ENCODE measurements at places on chromosomes 11 and 22. TPM values are rescaled to one million over a fixed set of nuclear protein-coding genes. Genes with fewer than 3 reads are reported as not detected.

DNA sequence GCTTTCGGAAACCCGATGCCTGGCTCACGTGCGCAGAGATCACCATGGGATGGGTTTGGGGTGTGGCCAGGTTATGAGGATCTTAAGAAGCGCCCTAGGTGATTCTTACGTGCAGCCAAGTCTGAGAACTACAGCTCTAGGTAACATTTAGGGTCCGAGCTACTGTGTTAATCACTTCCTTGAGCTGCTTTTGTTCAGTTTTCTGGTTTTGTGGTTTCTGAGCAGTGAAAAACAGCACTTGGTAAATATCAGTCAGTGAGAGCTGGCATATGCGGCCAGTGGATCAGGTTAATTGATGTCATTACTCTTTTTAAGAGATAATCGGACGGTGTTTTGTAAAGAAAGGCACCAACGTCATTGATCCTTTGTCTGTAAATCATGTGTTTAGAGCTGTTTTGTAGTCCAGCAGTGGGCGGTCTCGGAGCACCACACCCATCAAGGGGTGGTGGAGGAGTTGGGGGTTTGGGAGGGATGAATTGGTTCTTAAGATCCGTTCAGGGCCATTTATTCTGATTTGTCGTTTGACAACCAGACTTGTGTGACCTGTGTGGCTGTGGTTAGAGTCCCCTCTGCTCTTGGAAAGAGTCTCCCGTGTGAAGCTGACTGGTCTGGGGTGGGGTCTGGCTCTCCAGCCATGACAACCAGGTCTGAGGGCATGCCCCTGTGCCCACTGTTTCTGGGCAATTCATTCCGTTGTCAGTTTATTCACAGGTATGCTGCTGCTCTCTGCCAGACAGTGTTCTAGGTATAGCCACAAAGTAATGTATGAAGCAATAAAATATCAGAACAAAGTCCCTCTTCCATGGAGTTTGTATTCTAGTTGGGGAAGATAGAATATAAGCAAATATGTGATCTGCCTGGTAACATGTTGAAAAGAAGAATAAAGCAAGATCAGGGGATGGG is 61.9 kb upstream of the SORL1-AS1 start:
- no peak overlapping the region for H3K27ac ChIP-seq
- H3K36me3 ChIP-seq: peaks cover 55% of the 10 kb centered on the region
- DNase-seq: no peak
- H3K27me3 ChIP-seq: no peaks in the 10 kb centered on the region

DNA sequence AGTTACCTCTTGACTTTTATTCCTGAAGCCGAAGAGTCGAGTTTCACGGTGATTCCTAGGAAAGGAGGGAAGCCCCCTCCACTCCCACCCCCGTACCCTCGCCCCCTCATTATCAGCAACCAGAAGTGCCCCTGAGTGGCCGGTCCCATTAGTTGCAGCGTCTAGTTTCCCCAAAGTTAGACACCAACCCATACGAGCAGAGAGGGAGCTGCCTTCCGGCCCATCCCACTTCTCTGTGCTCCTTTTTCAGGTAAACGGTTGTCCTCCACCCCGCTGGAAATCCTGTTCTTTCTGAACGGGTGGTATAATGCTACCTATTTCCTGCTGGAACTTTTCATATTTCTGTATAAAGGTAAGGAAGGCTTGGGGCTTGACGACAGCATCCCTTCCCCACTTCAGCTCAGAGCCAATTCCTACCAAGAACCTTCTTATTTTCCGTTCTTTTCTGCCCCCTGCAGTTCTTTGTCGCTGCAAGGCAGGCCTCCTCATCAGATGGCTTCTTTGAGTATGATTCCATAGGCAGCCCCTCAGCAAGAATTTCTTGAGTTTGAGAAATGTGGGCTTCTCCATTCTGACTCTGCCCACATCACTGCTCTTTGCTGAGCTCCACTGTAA is 701 bp downstream of the TMEM216 start:
- DNase-seq: no peak
- peak overlapping the region; percentile 79 for H3K4me3 ChIP-seq
- H3K27ac ChIP-seq: peak overlapping the region; percentile 88
- peaks cover 21% of the 10 kb centered on the region for H3K4me1 ChIP-seq

DNA sequence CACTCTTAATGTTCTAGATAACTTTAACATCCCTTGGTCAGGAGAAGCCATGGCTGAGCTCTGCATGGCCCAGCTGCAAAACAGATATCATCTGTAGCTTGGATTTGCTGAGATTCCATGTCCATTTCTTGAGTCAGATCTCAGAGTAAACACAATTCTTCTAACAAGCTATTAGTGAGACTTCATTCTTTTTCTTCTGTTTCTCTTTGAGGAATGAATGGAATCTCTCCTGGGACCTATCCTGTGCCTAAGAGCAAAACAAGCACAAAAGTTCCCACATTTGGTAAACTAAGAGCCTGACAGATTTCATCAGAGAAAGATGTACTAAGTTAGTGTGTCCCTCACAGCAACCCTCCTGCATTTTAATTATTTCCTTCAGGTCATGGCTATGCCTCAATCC is 142.8 kb downstream of the MAML2 start:
- peak overlapping the region; percentile 20 for H3K27ac ChIP-seq
- H3K4me3 ChIP-seq: no peak overlapping the region
- H3K27me3 ChIP-seq: no peaks in the 10 kb centered on the region
- H3K36me3 ChIP-seq: no peaks in the 10 kb centered on the region
- no peak for DNase-seq

Gene KLHL35
- 1.4 TPM for total RNA-seq

DNA sequence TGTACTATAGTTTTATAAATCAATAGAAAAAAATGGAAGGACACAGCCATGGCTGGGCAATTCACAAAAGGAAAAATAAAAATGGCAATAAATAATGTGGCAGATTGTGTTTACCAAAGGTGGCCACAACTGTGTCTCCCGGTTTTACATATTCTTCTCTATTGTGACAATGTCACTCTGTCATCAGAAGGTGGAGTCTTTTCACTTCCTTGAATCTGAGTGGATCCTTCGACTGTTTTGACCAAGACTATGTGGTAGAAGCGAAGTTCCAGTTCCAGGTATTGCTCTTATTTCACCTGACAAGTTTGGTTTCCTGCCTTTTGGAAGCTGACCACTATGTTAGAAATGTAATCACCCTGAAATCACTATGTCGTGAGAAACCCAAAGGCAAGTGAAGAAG is 31.0 kb upstream of the HSD17B12 start:
- H3K27me3 ChIP-seq: no peaks in the 10 kb centered on the region
- H3K27ac ChIP-seq: no peak overlapping the region
- DNase-seq: no peak
- H3K4me3 ChIP-seq: no peak overlapping the region

- H3K4me3 ChIP-seq: no peak overlapping the region
- no peak for DNase-seq
- no peak overlapping the region for H3K27ac ChIP-seq
- no peaks in the 10 kb centered on the region for H3K36me3 ChIP-seq
Measured at GRCh38 chr11:119052163-119052814, 4.7 kb downstream of the HYOU1 start.

Gene ROBO3
- total RNA-seq: 11.4 TPM
